Mesendoderm (in vitro differentiated cells): ENCODE measurements at places on chromosomes 7 and 10.

GRCh38 chr10:87878664-87879459, 15.4 kb downstream of the PTEN start:
- no peak overlapping the region for H3K4me3 ChIP-seq
- no peaks in the 10 kb centered on the region for H3K36me3 ChIP-seq
- no peaks in the 10 kb centered on the region for H3K4me1 ChIP-seq
- no peak overlapping the region for H3K27ac ChIP-seq
- peak; percentile 22 for DNase-seq

DNA sequence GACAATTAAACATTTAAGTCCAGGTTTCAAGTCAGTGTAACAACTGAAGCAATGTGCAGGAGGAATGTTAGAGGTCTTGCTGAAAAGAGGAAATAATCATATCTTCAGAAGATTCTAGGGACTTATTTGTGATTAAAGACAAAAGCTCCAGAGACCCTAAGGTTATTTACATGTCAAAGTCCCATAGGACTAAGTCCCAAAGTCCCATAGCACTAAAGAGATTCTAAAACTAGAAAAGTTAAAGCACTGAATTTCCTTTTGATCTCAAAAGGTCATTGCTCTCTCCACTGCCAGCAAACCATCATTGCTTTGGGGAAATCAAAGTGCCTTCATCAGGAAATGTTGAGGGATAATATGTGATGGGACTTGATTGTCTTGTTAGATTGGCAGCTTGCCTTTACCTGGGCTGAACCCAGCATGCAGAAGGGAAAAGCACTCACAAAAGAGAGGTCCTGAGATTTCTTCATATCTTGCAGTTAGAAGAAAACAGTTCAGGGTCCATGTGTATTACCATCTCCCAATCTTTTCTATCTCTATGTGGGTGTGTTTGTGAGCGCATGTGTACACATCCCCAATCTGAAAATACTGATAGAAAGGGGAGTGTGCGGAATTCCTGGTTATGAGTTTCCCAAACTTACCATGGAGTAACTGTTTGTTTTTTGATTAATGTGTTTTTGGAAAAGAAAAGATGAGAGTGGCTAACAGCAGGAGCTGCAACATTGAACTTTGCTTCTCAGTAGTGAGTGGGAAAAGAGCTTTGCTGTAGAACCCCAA, 21.8 kb downstream of the NUDT13 start:
- H3K27me3 ChIP-seq: no peaks in the 10 kb centered on the region
- peaks cover 12% of the 10 kb centered on the region for H3K36me3 ChIP-seq
- H3K27ac ChIP-seq: no peak overlapping the region

GRCh38 chr7:28064437-28064836, 116.2 kb downstream of the JAZF1 start:
- no peaks in the 10 kb centered on the region for H3K36me3 ChIP-seq
- peaks cover 4% of the 10 kb centered on the region for H3K4me1 ChIP-seq
- H3K4me3 ChIP-seq: no peak overlapping the region
- no peak overlapping the region for H3K27ac ChIP-seq
- no peaks in the 10 kb centered on the region for H3K27me3 ChIP-seq

DNA sequence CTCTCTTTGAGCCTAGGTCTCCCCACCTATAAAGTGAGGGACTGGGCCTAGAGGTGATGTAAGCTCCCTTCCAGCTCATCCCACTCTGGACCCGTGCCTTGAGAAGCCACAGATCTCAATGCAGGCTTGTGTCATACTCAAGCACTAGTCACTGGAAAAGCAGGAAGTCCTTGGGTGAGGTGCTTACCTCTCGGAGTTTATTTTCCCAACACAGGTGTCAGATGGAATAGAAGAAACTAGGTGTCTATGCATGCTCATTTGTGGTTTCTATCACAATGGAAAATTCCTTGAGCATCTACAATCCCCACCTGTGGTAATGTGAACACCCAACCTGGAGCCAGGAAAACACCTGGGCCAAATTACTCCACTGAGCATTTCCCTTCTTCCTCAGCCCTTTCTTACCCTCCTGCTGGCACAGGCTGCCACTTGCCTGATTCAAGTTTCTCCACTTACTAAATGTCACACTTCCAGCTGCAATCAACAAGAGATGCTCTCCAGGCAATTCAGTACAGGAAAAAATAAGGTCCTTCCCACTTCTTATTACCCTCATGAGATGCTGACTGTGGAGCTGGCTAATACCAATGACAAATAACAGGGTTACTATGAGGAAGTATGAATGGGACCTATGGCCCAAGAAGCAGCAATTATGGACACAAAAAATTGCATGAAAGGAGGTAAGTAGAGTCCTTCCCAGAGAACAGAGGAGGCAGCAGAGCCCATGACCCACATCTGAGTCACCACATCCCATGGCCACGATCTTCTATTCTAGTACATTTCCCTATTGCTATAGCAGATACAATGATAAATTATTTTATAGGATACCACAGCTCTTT, 13.1 kb downstream of the LSM5 start:
- no peak overlapping the region for H3K27ac ChIP-seq
- H3K27me3 ChIP-seq: no peaks in the 10 kb centered on the region
- peaks cover 2% of the 10 kb centered on the region for H3K4me1 ChIP-seq
- peak; percentile 59 for DNase-seq
- no peaks in the 10 kb centered on the region for H3K36me3 ChIP-seq

- H3K27ac ChIP-seq: no peak overlapping the region
- DNase-seq: no peak
- no peak overlapping the region for H3K4me3 ChIP-seq
- no peaks in the 10 kb centered on the region for H3K27me3 ChIP-seq
- H3K36me3 ChIP-seq: no peaks in the 10 kb centered on the region
Measured at GRCh38 chr10:63702092-63702491, 180.9 kb downstream of the REEP3 start.

DNA sequence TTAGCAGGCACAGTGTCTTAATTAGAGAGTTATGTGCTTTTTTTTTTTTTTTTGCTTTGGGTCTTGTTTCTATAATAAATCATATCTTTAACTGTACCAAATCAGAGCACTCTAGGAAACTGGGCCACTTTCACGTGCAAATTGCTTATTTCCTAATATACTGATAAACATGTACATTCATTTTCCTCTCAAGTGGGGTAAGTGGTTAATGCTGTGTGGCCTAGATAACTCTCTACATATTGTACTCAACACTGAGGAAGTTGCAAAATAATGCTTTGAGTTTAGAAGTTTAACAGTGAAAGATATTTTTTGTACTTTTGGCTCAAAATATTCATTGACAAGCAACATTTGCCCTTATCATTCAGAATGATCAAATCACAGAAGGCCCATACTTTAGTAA, 115.9 kb upstream of the IFRD1 start:
- no peaks in the 10 kb centered on the region for H3K36me3 ChIP-seq
- DNase-seq: no peak
- no peak overlapping the region for H3K4me3 ChIP-seq
- H3K4me1 ChIP-seq: peaks cover 6% of the 10 kb centered on the region
- no peaks in the 10 kb centered on the region for H3K27me3 ChIP-seq

DNA sequence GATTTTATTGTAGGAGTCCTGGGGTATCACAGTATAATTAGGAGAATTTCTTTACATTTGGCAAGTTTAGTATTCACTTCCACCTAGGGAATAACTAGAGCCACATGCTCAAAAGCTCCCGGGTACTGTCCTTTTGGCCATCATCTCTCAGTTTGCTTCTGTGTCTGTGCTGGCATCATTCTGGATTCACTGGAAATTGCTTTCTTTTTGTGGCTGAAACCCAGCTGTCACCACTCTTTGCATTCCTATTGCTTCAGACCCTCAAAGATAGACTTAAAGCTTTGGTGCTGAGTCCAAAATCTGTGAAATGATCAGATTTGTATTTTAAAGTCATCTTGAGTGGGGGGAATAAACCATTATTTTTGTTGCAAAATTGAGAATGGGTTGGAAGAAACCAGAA, 8.9 kb downstream of the SDK1 start:
- no peak for DNase-seq
- no peak overlapping the region for H3K27ac ChIP-seq
- no peaks in the 10 kb centered on the region for H3K27me3 ChIP-seq
- no peaks in the 10 kb centered on the region for H3K4me1 ChIP-seq

- no peak for DNase-seq
- H3K27me3 ChIP-seq: no peaks in the 10 kb centered on the region
- no peak overlapping the region for H3K27ac ChIP-seq
- H3K4me3 ChIP-seq: no peak overlapping the region
- H3K36me3 ChIP-seq: no peaks in the 10 kb centered on the region
Measured at GRCh38 chr7:41881331-41882130, 178.6 kb upstream of the INHBA start.

DNA sequence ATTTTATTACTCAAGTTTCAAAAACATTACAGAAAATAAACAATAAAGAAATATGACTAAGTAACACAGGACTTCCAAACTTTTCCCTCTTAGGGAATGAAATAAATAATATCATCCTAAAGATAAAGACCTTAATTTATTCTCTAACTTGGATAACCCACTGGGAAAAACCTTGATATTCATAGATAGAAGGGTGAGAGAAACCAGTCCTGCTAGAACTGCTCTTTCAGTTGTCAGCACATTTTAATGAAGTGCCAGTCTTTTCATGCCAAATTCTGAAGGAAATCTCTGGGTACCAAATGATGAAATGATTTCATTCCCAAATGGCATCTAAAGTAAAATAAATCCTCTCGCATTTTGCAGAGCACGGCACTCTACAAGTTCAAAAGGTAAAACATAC, 114.5 kb upstream of the SMIM30 start:
- no peaks in the 10 kb centered on the region for H3K4me1 ChIP-seq
- H3K36me3 ChIP-seq: no peaks in the 10 kb centered on the region

DNA sequence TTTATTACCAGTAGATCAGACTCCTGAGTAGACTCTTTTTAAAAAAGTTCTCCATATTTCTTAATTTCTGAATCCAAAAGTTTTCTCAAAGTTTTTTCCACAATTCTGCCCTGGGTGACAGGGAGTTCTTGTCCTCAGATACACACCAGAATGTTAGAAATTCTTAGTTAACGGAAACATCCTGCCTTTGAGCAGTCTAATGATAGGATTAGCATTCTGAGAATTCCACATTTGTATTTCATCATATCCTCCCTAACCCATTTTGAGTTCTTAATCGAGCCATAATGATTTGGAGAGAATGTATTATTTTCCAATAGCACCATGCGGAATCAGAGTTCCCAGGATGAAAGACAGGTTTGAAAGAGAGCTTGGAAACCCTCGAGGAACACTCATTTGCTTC, 28.9 kb upstream of the MRPS33 start:
- no peak overlapping the region for H3K4me3 ChIP-seq
- H3K36me3 ChIP-seq: no peaks in the 10 kb centered on the region
- peak; percentile 48 for DNase-seq
- H3K27ac ChIP-seq: no peak overlapping the region
- no peaks in the 10 kb centered on the region for H3K4me1 ChIP-seq
- H3K27me3 ChIP-seq: no peaks in the 10 kb centered on the region

DNA sequence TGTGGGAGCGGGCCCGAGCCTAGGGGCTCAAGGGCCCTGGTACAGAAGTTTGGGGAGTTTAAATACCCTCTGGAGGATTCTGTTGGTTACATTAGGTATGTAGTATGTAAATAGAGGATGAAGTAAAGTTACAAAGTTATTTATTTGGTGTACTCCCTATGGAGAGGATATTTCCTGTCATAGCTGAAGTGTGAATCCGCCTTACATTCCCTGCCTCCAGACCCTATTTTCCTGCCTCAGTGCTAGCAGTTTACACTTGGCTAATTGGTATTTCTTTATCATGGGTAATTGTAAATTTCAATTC, 60.6 kb upstream of the KLF14 start:
- H3K4me1 ChIP-seq: no peaks in the 10 kb centered on the region
- no peak for DNase-seq
- no peak overlapping the region for H3K4me3 ChIP-seq
- H3K36me3 ChIP-seq: no peaks in the 10 kb centered on the region

GRCh38 chr10:33496096-33496495, 161.6 kb upstream of the NRP1 start:
- H3K36me3 ChIP-seq: no peaks in the 10 kb centered on the region
- H3K4me1 ChIP-seq: no peaks in the 10 kb centered on the region
- no peak for DNase-seq
- no peaks in the 10 kb centered on the region for H3K27me3 ChIP-seq
- H3K27ac ChIP-seq: no peak overlapping the region

GRCh38 chr7:7672545-7673239, 32.1 kb downstream of the UMAD1 start:
- no peaks in the 10 kb centered on the region for H3K36me3 ChIP-seq
- H3K27ac ChIP-seq: no peak overlapping the region
- no peak for DNase-seq
- no peaks in the 10 kb centered on the region for H3K4me1 ChIP-seq
- H3K27me3 ChIP-seq: no peaks in the 10 kb centered on the region
